ENCODE measurements at places on chromosomes 7 and 10.
A peak's percentile ranks its signal among the peaks of the same experiment; 100 is the strongest.

DNA sequence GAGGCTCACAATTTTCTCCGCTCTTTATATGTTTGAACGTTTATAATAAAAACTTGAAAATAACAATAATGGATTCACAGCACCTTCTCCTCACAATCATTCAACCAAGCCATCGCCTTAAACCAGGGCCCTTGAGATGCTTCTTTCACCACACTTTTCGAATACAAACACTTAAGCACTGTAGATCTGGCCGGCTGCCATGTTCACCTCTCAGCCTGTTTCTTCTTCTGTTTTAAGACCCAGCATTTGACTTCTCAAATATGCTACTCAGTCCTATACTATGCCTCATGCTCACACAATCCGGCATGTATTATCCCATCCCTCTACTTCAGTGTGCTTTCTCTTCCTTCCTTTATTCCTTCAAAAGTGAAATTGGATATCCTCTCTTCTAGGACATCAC is 280.6 kb downstream of the TFEC start:
- DNase-seq, result no peak

DNA sequence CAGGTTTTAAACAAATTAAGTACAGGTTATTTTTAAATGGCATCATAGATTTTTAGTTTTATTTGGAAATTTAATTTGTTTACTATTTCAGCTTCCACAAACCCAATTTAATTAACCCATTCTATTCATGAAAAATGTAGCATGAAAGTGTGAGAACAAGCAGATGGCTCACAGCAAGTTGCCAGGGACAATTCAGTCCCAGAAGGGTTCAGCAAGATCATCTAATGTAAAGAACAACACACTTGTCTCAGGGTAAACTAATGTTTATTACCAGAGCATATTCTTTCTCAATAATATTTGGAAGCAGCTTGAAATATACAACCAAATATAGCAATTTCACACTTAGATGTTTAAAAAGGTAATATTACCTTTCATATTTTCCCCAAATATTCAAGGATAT is 166.9 kb upstream of the SLC13A1 start:
- no peak for DNase-seq

- DNase-seq, result no peak
These were observed 1122.2 kb upstream of the CELF2 start for GRCh38 chr10:9895453-9895852.

GRCh38 chr10:128675405-128675804 is 549.2 kb upstream of the MKI67 start:
- DNase-seq, result no peak

- peak; percentile 55 for DNase-seq
These were observed 11.0 kb upstream of the DNTT start for GRCh38 chr10:96292971-96293920.

DNA sequence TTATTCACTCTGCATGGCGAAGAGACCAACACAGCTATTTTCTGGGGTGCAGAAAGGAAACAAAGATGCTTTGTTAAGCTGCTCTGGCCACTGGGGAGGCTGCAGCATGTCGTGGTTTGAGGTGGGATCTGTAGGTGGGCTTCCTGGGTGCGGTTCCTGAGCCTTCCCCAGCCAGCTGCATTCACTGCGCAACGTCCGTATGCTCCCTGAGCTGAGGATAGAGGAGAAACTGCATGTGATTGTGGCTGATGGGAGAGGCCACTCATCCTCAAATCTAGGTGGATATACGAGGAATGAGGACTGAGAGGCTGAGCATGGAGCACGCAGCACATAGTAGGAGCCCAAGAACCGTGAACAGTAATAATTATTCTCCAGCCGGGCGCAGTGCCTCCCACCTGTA is 9.9 kb upstream of the DNAAF5 start:
- no peak for DNase-seq

DNA sequence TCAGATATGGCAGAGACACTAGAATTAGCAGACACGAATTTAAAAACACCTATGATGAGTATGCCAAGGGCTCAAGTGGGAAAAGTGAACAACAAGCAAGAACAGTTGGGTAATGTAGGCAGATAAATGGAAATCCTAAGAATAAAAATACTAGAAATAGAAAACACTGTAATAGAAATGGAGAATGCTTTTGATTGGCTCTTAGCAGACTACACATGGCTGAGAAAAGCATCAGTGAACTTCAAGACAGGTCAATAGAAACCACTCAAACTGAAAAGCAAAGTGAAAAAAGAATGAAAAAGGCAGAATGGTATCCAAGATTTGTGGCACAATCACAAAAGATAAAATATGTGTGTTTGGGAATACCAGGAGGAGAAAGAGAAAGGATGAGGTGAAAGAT is 82.3 kb downstream of the WDR37 start:
- DNase-seq, result no peak

DNA sequence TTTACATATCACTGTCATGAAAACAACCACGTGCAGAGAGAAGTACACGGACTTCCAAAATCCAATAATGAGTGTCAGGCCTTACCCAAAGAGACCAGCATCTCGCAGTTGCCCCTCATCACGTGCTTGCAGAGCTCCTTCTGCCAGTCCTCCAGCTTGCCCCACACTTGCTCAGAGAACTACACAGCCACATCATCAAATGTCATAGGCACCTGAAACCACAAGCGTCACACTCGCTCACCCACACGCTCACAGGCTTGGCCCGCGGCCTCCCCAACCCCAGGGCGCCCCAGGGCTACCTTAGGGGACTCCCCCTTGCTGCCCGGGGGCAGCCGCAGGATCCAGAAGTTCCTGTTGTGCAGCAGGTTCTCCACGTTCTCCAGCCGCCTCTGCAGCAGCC is 123.4 kb upstream of the ZNF746 start:
- no peak for DNase-seq

DNA sequence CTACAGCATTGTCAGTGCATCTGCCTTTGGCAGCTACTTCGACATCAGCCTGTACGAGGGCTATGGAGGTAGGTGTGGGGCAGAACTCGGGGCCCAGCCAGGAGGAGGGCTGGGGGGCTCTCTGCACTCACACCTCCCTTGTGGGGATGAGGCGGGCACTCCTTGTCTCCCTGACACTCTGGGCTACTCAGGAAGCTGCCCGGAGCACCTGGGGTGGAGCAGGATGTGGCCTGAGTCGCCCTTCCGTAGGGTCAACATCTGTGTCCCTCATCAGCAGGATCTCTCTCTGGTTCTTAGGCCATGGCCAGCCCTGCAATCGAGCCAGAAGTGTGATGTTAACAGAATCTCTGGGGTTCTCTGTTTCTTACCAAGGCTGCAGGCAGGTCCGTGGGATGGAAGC is 40.2 kb downstream of the C10orf105 start:
- no peak for DNase-seq

- DNase-seq, result no peak
These were observed 41.8 kb downstream of the APBB1IP start for GRCh38 chr10:26479766-26480492.

DNA sequence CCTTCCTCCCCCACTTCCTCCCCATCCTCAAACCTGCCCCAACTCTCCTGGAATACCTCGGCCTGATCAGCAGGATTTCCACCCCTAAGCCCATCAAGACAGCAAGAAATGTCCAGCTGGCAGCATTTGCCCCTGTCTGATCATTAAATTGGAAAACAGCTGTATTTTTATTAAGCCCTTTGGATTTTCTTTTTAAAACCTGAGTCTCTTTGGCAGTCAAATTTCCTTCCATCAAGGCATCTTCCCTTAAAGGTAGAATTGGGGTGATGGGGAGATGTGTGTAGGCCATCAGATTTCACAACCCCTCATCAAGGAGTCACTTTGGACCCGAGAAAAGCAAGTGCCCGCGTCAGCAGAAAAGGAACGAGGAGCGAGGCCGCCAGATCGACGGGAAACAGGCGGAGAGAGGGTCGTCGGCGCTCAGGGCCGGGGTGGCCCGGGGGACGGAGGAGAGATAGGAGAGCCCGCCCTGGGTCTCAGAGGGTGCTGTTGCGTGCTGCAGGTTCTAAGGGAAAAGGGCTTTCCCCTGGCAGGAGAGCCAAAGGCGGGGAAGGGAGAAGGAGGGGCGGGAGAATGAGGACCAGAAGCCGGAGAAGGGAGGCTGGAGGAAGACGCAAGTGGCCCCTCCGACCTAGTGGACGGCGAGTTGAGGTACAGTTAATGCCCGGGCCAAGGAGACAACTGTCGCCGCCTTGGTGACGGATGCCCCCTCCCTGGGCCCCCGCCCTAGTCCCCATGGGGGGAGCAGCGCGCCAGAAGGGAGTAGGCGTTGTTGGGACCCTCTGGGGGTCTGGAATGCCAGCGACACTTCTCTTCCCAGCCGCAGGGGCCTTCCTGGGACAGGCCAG is 11.5 kb upstream of the GATA3 start:
- DNase-seq, result no peak

DNA sequence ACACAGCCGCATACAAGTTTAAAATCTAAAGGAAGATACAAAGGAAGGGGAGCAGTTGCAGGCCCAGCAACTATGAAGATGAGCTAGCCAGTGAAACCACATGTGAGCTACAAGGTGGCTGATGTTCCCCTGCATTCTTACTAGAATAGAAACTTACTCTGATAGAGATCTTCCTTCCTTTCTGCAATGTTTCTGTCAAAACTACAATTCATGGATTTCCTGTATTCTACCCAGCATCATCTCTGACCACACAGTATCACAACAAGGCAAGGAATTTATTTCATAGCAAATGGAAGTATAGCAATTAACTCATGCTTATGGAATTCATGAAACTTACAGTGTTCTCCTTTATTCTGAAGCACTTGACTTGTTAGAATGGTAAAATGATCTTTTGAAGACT is 68.7 kb upstream of the AASS start:
- DNase-seq, result no peak

DNA sequence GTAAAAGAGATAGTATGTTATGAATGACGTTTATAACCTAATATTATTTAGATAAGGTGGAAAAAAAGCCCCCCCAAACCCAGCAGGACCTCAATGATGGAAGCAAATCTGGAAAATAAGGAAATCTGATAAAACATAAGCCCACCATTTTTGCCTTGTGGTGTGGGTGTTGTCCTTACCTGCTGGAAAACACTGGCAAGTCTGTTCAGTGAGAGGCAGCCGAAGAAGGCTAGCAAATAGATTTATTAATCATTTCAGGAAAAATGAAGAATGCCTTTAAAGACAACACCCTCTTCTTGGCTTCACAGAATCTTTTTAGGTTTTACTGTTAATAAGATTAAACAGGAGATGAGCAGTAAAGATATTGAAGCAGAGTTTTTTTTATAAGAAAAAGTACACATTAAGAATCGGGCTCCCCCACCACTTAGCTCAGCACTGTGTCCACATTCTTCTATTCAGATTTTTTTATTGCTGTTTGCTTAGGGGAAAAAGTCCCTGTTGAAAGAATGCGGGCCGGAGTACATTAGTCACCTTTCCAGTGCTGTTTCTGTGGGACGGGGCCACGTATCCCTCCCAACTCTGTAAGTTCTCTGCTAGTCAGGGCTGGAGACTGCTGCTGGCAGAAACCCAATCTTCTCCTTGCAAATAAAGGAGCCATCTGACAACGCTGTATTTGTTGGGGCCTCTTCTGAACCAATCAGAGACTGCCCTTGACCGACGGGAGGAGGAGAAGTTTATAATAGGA is 104.1 kb downstream of the EVX1 start:
- no peak for DNase-seq

- DNase-seq, result no peak
These were observed 87.6 kb upstream of the AFAP1L2 start for GRCh38 chr10:114491933-114492332.

DNA sequence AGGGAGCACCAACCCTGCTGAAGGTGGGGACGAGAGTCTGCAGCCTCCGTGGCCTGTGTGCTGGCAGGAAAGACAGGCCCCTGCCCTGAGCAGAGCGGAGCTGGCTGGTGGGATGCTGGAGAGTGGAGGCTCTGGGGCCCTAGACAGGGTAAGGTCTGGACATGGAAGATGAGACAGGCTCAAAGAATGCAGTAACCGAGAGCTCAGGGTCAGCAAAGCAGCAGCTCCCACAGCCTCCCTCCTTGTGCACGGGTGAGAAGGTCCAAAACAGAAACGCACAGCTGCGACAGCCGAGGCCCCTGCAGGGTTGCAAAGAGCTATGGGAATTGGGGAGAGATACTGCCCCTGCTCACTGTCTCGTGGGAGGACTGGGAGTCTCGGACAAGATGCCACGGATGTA is 80.5 kb downstream of the TNS3 start:
- no peak for DNase-seq

DNA sequence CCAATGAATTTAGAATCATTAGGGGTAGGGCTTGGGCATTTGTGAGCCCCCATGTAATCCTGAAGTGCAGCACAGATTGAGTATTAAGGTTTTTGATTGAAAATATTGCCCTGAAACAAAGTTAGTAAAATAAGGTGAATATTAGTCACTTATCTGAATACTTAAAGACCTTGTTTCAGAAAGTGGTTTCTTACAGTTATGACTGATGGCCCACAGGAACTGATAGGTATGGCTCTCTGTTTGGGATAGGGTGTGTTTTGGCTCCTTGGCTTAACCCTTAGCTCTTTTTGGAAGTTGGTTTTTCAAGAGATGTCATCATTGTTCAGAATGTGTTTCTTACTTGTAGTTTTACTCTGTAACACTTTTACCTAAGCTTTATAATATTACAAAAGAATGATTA is 34.8 kb downstream of the MDFIC start:
- DNase-seq, result no peak

DNA sequence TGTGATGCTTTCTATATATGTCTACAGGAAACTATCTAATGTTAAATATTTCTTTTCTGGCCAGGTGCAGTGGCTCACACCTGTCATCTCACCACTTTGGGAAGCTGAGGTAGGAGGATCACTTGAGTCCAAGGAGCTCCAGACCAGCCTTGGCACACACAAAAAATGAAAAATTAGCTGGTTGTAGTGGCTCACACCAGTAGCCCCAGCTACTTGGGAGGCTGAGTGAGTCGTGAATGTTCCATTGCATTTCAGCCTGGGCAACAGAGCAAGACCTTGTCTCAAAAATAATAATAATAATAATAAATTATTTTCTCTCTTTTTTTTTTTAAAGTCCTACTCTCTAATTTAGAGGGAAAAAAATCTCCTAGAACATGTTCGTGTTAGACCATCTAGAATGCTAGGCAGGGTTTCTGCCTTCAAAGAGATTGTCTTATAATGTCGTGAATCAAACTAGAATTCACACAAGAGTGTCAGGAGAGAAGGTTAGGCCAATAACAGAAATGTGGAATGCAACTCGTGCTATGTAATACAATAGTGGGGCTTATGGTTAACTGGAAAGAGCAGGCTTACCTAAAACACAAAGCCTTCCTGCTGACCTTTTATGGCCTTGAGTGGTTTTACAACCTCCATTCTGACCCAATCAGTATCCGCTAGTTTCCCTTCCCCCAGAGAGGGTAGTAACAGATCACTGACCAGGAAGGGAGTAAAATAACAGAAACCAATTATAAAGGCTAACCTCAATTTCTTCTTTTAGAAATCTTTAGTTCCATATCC is 46.3 kb downstream of the MYOF start:
- DNase-seq, result no peak

DNA sequence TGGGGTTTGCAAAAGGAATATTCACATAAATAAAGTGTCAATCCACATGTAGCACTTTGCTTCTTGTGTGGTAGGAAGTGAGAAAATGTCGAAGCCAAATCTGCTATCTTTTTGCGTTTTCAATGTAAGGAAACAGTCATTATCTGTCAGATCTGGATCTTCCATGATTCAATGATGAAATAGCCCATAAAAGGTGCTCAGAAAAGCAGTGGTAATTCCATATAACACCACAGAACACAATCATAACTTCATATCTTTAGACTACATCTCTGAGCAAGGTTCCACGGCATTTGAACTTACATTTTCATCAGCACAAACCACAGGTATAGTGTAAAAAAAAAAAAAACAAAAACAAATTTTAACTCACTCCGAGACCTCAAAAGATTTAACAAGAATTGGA is 39.9 kb upstream of the EGR2 start:
- no peak for DNase-seq
